ENCODE measurements at places on chromosomes 11 and 22.

GRCh38 chr11:40425168-40425567, 1034.3 kb downstream of the LRRC4C start:
- no peak for DNase-seq

- no peak for DNase-seq
Measured at GRCh38 chr11:106077609-106078455, at the start of gene AASDHPPT. AASDHPPT (plus strand) TSS chr11:106077662; CDS start chr11:106077711, 49 bp downstream.

DNA sequence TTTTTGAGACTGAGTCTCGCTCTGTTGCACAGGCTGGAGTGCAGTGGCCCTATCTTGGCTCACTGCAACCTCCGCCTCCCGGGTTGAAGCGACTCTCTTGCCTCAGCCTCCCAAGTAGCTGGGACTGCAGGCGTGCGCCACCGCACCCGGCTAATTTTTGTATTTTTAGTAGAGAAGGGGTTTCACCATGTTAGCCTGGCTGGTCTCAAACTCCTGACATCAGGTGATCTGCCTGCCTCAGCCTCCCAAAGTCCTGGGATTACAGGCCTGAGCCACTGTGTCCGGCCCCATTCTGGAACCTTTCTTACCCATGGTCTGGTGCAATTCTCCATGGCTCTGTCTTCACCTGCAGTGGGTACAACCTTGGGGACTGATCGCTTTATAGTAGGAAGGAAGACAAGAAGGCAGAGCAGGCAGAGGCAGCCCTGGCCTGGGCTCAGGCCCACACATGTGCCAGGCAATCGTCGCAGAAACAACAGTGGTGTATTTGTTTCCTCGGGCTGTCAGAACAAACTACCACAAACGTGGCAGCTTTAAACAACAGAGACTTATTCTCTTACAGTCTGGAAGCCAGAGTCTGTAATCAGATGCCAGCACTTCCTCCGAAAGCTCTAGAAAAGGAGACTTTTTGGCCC, 4.0 kb upstream of the PTGDR2 start:
- no peak for DNase-seq

DNA sequence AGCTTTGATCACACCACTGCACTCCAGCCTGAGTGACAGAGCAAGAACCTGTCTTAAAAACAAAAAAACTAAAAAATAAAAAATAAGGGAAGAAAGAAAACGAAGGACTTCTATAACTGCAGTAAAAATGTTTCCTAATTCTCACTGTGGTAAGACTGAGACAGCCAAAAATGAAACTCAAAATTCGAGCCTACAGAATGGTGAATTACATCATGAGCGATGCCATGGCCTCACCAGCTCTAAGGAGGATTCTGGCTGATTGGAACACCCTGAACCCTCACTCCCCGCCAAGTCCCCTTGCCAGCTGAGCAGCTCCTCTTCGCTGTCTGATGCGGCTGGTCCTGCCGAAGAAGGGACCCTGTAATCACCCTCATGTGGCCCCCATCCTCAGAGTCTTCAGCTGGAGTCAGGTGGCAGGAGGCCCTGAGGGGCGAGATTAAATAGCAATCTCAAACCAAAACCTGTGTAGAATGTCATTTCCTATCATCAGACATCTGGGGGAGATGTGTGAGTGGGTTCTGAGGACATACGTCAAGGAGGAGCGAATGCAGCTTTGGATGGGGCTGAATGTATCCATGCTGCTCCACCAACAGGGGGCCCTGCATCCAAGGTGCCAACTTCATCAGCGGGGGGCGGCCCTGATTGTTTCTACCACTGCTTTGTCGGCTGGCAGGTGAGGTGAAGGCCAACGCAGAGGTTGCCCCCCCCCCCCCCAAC, 29.2 kb downstream of the PDGFB start:
- DNase-seq, result no peak

- DNase-seq, result peak; percentile 23
Measured at GRCh38 chr11:17386331-17387084, 2.0 kb downstream of the KCNJ11 start.

DNA sequence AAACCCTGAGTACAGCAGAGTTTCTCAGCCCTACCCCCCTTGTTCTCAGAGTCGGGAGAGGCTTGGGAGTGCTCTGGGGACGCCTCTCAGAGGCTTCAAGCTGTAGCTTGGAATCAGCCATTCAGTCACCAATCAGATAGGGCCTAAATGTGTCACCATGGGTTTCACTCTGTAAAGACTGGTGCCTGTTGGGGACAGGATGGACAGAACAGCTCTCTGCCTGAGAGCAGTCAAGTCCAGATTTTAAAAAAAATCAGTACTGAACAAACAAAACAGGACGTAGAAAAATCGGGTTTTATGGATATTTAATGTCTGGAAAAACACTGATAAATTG, 1.3 kb downstream of the FADD start:
- no peak for DNase-seq

DNA sequence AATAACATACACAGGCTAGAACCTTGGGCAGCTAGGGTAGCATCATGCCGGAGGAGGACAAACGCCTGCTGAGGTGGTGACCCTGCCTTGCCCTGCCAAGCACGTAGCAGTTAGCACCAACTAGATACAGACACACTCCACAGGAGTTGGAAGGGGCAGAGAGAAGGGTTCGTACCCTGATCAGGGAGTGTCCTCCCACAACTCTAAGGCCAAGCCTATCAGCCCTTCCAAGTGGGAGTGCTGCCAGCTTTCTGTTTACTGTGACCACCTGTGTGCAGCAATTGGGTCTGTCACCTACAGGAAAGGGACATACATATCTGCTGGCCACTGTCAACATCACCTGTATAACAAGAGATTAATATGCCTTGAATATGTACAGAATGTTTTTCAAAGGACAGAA, 1.9 kb upstream of the THAP7 start:
- no peak for DNase-seq

GRCh38 chr11:66800720-66801428, 42.4 kb upstream of the RCE1 start:
- no peak for DNase-seq

DNA sequence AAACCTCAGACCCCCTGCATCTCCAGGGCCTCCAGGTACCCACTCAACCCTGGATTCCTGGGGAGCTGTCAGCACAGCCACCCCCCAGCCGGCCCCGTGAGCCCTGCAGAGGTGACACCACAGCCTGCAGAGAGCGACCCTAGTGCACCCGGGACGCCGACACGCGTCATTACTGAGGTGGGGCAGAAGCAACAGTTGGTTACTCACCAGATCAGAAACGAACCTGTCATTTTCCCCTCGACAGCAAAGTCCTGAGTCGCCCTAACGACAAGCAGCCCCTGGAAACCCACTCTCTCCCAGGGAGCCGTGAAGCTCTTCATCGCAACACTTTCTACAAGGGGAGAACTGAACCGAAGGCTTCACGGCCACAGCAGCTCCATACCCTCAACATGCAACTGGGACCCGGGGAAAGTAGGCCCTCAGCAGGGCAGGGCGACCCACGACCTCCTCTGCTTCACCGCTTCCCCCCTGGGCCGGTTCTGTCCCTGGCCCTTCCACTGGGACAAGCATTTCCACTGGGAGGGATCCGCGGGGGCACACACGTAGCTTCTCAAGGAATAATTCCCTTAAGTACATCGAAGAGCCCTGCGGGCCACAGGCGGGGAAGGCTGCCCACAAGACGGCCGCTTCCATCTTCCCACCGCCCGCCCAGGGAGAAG, 1.6 kb downstream of the BRD1 start:
- DNase-seq, result peak; percentile 62

DNA sequence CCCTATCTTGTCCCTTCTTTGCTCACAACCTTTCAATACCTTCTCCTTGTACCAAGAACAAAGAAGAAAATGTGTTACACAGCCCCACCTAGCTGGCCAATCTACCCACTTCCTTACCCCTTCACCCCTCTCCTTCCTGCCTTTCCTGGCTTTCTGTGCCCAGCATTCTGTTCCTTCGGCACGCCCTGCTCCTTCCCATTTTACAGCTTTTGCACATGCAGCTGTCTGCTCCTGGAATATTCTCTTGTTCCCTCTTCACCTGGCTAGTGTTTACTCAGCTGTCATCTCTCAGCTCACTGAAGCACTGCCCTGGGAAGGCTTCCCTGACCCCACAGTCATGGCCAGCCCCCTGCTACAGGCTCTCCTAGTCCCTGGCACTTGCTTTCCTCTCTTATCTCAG, 30.7 kb downstream of the SERPINH1 start:
- no peak for DNase-seq

GRCh38 chr22:23803001-23803819, 16.4 kb downstream of the SMARCB1 start:
- DNase-seq, result no peak

GRCh38 chr11:15113381-15113780, 1.3 kb upstream of the INSC start:
- no peak for DNase-seq

DNA sequence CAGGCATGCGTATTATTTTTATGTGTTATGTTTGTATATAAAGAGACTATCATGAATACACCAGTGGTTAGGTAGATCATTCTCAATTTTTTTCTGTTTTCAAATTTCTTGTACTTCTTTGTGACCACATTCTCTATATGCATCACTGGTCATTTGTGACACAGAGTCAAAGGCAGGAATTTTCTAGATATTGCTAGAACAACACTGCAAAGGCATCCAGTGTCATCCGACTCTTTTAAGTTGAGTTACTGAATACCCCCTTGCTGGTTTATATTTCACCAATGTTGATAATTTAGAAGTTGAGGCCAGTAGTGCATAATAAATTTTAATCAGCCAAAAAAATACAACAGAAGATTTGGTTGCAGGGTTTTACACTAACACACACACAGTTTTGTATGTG, 351.8 kb downstream of the CASP12 start:
- DNase-seq, result no peak

GRCh38 chr11:71285111-71285510, 32.7 kb upstream of the SHANK2 start:
- no peak for DNase-seq

DNA sequence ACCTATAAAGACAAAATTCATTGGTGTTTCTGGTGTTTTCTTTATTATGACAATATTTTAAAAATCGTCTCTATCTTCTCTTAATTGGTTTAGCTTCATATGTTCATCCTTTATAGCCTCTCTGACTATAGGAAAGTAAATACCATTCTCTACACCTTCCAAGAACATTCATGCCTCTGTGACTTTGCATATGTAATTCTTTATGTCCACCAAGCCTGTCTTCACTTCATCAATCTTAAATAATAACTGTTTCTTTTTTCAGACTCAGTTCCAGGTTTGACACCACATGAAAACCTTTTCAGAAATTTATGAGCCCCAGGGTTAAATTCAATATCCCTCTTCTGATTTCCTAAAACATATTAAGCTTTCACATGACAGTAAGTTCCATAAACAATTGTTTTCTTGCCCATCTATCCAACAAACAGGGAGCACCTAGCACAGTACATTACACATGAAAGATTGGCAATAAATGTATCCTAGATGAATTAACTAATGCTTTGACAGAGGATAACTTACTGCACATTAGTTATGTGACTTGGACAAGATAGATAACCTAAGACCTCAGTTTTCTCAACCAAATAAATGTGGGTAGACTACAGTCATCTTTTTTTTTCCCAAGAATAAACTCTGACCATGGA, 886.1 kb downstream of the LRRC4C start:
- DNase-seq, result no peak

GRCh38 chr11:133835593-133836548, 9.4 kb downstream of the SPATA19 start:
- no peak for DNase-seq

GRCh38 chr22:36151006-36151595, 9.5 kb downstream of the APOL3 start:
- DNase-seq, result no peak

GRCh38 chr11:65424205-65425104, 1.9 kb downstream of the NEAT1 start:
- DNase-seq, result no peak

- no peak for DNase-seq
Measured at GRCh38 chr22:29609139-29609538, 5.7 kb downstream of the NF2 start.

DNA sequence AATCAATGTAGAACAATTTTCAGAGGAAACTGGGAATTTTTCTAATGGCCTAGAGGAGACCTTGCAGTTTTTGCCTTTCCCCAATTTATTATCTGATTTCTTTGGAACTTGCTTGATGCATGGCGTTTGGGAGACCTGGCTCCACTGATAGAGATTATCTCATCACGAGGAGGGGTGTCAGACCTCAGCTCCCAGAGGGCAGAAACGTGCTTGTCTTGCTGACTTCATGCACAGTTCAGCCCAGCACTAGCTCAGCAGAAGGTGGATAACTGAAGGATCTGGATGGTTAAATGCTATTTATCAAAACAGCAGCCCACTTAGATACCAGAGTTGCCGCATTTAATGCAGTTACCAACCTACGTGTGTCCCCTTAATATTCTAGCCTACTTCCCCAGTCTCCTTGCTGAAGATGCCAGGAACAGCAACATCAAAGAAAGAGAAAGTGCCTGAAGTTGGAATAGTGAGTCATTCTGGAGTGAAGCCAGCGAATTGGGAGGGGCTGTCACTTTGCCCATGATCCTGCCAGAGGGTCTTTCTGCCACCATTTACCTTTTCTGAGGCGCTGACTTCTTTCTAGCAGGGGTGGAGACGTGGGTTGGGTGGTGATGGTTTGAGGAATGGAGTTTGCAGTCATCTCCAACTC, 133.5 kb upstream of the CADM1 start:
- DNase-seq, result no peak

GRCh38 chr11:67302571-67303131, 679 bp upstream of the SSH3 start:
- DNase-seq, result no peak

DNA sequence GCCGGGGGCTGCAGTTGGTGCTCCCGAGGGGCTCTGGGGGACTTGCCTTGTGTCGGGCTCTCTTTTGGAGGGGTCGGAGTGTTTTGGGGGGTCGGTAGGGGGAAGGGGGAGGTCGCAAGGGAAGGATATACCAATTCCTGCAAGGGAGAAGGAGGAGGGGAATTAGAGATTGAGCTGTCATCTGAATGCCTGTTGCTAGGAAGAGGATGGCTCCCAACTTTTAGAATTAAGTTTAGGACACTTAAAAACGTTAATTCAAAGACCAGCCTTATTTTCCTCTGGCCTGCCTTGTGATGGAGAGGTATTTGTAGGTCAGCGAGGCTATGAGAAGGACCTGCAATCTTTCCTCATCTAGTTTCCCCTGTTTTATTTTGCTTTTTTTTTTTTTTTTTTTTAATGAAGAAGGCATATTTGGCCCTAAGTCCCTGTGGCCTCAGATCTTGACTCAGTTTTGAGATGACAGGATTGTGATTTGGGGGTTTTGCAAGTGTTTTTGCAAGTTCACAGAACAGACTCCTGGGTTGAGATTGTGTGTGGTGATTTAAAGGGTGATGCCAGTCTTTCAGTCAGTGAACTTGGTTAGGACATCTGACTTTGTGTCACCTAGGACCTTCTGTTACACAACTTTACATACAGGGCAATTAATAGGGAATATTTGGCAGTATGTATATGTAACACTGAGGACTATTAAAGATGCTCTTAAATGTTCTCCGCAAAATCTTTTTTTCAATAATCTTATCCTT, 672 bp downstream of the TMEM135 start:
- DNase-seq, result no peak

DNA sequence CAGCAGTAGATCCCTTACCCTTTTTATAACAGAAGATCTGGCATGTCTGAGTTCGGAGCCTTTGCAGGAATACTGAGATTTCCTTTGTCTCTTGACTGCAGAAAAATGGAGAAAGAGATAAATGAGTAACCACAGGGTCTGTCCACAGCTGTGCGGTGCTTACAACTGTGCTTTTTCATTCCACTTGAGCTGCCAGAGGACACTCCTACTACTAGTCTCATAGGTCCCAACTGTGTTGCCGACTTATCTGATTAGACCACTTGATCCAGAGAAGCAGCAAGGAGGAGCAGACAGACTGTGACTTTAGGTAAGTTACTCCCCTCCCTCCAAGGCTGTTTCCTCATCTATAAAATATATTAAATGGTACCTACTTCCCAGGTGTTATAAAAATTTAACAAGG, 17.5 kb downstream of the FAM227A start:
- no peak for DNase-seq
